ENCODE measurements at places on chromosomes 11 and 22. TPM values are rescaled to one million over a fixed set of nuclear protein-coding genes. Genes with fewer than 3 reads are reported as not detected.

GRCh38 chr11:12126344-12127019 is 16.1 kb downstream of the MICAL2 start:
- no peak for DNase-seq

DNA sequence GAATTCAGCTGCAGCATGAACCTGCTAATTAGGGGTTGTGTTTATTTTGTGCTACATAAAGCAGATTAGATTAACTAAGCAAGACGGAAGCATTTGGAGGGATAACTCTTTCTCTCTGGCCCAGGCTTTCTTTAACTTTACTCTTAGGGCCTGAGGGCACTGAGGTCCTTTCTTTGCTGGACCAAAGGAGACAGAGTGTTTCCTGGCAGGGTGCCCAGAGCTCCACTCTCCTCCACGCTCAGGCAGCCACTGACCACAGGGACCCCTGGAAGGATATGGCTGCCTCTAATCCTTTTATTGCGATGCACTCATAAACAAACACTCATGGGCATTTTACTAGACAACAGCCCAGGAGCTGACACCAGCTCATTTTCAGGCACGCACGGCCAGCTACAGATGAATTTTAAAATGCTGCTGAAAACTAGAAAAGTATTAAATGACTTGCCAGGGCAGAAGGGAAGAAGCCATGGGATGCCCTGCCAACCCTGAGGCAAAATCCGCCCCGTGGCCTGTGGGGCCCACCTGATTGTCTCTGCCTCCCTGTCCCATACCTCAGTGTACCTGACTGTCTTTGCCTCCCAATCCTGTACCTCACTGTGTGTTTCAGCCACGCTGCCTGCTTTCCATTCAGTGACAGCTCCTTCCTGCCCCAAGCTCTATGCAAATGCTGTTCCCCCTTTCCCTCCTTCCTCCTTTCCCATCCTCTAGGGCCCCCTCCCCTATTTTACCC is 192.6 kb upstream of the NAV2 start:
- DNase-seq = no peak

DNA sequence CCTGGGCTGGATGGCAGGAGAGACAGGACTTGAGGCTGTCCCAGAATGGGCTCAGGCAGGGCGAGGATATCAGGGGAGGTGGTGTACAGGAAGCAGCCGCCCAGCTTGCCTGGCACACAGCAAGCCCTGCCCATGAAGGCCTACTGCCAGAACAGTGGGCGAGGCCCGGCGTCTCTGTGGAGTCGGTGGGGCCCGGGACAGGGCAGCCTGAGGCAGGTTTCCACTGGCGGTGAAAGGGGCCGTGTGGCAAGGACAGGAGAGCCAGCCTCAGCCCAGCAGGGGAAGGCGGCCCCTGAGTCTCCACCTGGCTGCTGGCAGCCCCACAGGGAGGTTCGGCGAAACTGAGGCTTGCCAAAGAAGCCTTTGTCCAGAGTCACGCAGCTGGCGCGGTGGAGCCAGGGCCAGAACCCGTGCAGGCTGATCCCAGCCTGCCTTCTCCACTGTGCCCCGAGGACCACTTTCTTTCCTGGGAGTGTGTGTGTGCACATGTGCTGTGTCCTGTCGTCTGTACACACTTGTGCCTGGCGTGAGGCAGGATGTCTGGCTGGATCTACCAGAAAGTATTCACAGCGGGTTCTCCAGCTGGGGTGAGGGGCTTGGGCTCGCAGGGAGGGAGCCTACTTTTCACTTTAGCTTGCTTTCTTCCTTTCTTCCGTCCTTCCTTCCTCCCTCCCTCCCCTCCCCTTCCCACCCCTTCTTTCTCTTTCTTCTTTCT is 1.2 kb downstream of the TSPO start:
- no peak for DNase-seq

DNA sequence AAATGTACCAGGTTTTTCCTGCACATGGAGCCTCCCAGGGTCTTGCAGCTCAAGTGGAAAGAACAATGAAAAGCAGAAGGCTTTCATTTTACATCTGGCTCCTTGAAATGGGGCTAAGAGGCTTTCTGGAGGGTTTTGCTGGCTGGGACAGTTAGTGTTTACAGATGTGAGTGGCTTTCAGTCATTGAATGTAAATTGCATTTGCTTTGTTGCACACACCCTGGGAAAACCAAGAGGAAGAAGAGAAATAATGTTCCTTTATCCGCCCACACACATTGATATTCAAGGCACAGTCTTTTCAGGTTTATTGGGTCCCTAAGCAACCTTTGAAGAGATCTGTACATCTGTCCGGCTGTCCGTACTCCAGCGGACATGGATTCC is 144.5 kb downstream of the SPON1 start:
- no peak for DNase-seq

- DNase-seq = no peak
These were observed 34.3 kb upstream of the MICAL2 start for GRCh38 chr11:12075822-12076821.

DNA sequence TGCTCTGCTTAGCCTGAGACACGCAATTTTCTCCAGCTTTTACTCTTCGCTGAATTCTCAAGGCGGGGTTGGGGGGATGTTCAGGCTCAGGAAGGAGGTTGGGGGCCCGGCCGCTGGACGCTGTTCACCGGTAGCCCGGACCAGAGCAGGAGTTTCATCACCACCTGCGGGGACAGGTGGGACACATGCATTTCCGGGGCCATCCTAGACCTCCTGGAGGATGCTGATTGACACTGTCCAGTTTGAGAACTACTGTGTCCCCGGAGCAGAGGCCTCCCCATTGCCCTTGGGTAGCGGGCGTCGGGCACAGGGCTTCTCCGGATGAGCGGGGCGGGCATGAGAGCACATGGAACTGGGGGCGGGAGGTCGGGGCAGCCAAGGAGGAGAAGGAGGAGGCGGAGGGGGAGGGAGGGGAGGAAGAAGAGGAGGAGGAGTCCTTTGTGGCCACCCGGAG is 144.0 kb upstream of the GRK3 start:
- DNase-seq = no peak

- peak; percentile 88 for DNase-seq
These were observed 19.3 kb downstream of the SCARF2 start for GRCh38 chr22:20418211-20418788.

GRCh38 chr11:2289859-2290258 is 11.9 kb downstream of the C11orf21 start:
- no peak for DNase-seq

GRCh38 chr11:42967653-42968052 is 344.1 kb upstream of the API5 start:
- DNase-seq = no peak

DNA sequence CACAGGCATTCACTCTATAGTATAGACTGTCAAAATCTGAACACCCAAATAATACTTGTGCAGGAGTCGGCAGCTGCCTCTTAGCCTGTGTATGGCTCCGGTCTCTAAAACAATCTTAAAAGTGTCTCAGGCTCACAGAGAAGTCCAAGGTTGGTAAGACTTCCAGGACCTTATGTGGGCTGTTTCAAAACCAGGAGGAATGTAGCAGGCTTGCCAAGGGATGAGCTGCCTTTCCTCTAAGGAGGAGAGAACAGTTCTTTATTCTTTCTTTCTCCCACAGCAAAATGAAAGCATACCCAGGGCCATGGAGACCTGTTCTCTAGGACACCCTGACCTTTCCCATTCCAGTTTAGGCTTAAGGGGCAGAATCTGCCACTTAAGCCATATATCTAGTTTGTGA is 176.5 kb downstream of the TRPC6 start:
- no peak for DNase-seq

DNA sequence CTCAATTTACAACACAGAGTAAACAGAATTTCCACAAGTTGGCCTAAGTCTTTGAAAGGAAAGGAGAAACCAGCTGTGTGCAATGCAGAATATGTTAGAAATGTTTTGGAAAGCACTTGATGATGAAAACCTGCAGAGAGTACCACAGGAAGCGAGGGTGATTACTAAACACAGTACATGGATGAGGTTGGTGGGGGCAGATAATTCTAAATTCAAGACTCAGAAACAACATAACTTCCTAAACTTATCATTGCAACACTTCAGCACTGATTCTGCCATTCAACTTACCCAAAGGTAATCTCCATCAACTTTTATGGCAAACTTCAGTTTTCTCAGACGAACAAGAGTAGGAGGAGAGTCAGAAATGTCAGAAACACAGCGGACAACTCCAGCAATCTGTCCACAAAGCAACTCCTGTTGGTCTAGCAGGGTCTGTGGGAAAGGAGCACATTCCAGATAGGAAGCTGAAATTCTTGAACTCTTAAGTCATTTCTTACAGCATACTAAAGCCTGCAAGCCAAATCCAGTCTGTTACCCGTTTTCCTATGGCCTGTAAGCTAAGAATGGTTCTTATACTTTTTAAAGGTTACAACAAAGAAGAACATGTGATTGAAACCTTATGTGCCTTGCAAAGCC is 6.8 kb downstream of the HPS4 start:
- DNase-seq = no peak

GRCh38 chr22:23187871-23188700 is 7.8 kb downstream of the BCR start:
- no peak for DNase-seq

Gene LRRN4CL
- 0.45 TPM for total RNA-seq

Gene DUSP8
- total RNA-seq = not detected

Gene GLYATL1B
- not detected for total RNA-seq
